ENCODE measurements at places on chromosomes 5 and 9.

DNA sequence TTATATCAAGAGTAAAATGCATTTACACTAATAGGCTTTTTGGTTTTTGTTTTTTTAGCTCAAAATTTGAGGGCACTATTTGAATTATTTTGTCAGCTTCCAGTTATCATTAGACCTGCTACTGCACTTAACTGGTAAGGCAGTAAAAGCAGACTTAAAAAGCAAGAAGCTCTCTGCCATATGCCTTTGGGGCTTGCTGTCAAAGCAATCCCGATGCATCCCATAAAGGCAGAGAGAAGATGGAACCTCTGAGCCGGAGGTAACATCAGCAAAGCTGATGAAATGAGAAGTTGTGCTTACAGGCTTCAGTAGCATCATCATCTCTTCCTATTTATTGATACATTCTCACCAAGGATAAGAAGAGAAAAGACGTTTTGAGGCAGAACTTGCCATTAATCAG is 1414.3 kb upstream of the CDH6 start:
- no peak for DNase-seq

GRCh38 chr9:130444565-130445221 is at the start of gene ASS1:
Gene ASS1 (plus strand): TSS chr9:130444961. CDS start chr9:130452229, 7,268 bp downstream.
- peak; percentile 83 for DNase-seq

DNA sequence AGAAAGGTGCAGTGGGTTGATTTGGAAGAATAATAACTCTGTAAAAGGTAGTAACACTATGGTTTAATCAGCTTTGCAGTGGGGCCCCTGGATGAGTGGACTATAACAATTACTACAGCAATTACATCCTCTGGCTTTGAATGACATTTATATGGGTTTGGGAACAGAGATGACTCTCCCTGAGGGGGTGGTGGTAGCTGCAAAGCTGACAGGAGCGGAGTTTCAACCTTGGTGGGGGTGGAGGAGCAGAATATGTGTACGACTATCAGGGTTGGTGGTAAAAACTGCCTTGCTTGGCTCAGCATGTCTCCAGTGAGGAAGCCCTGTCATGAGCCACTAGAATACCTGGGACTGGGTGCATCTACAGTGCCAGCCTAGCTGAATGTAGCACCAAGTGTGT is 28.3 kb upstream of the NR3C1 start:
- DNase-seq, result no peak

DNA sequence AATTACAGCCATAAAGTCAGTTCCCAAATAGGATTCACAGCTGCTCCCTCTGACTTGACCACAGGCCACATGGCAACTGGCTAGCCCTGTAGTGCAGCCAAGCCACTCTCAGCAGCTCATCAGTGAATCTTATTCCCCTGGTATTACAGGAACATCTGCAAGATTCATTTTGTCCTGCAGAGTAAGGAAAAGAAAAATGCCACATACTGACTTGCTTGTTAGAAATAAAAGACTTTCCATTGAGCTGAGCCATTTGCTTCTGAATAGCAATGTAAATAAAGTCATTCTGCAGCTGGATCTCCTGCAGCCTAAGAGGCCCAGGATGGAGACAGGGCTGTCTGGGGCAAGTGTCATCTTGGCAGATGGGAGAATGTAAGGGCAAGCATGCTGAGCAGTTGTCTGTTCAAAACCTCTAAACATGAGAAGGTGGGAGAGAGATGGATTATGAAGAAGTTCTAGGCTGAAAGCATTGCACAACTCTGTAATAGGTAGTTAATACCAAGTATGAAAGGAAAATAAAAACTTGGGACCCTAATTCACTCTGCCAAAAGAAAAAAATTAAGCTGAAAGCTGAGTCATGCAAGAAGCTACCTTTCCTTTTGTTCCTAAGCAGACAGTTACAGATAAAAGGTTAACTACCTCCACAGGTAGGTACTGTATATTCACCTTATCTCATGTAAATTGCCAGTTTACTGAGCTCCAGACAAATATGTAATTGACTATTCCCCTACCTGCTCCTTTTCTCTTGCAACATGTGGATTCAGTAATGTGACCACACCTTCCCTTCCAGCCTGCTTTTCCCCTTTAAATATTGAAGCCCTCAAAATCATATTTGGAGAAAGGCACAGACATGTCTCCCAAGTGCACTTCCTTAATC is 244.4 kb upstream of the RAI14 start:
- no peak for DNase-seq

DNA sequence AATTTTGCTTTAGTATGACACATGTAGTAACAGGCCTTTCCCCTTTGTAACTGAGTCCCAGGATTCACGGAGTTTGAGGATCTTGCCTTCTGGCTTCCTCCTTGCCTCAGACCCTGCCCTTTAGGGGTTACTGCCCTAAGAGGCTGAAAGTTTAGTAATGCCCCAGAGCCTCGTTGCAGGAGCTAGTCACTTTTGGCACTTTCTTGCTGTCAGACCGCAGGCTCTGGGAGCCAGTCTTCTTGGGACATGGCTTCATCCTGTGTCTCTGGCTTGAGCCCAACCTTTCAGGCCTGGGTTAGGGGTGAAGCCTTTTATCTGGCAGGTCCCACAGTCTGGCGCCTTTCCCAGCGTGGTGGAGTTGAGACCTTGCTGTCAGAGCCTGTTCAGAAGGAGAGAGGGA is 185.6 kb upstream of the DMRT1 start:
- DNase-seq, result no peak

DNA sequence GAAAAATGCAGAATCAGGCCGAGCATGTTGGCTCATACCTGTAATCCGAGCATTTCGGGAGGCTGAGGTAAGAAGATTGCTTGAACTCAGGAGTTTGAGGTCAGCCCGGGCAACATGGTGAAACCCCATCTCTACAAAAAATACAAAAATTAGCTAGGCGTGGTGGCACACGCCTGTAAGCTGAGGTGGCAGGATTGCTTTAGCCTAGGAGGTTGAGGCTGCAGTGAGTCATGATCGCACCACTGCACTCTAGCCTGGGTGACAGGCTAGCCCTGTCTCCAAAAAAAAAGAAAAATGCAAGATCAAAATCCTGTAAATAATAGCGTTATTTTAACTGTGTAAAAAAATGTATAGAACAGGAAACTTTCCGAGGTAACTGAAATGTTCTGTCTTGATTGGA is 39.4 kb downstream of the RNF44 start:
- DNase-seq, result no peak

DNA sequence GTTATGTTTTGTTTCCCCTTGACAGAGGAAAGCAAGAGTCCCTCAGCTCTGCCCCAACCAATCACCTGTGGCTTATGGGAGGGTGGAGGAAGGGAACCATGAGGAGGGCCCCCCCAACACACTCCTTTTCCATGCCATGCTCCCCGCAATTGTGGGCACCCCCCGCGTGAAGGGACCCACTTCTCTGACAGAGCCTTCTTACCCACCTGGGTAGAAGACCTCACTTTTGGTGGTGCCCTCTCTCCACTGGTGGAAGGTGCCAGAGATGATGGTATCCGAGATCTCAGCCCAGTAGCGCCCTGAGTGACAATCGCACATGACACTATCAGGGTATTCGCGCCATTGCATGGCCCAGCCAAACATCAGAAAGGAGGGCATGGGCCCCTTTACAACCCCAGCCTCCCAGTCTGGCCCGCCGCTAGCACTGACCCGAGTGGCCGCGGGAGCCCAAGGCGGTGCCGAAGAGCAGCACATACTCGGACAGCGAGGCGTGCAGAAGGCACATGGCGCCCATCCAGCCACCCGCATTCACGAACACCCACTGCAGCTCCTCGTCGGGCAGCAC is 714 bp downstream of the SIGMAR1 start:
- DNase-seq, result no peak

DNA sequence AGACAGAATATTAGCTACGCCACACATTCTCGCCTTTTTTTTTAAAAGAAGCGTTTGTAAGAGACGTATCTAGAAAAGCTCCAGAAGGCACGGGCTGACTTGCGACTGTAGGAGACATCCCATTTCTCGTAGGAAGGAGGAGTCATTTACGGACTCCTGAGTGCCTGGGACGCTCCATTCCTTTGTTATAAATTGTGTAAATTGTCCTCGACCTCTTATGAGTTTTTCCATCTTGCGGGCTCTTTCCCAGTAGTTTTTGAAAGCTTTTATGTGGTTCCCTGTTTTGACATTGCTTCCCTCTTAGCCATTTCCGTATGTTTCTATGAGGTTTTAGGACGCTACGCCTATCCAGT is 1.0 kb downstream of the RABL6 start:
- no peak for DNase-seq

GRCh38 chr5:96645091-96645490 is 17.1 kb upstream of the CAST start:
- no peak for DNase-seq

GRCh38 chr5:26148569-26149107 is 889.7 kb downstream of the CDH9 start:
- DNase-seq, result no peak

GRCh38 chr9:132201780-132202703 is 40.2 kb downstream of the NTNG2 start:
- DNase-seq, result no peak

- DNase-seq, result no peak
These were observed 442.6 kb downstream of the SEMA5A start for GRCh38 chr5:9103290-9103689.

DNA sequence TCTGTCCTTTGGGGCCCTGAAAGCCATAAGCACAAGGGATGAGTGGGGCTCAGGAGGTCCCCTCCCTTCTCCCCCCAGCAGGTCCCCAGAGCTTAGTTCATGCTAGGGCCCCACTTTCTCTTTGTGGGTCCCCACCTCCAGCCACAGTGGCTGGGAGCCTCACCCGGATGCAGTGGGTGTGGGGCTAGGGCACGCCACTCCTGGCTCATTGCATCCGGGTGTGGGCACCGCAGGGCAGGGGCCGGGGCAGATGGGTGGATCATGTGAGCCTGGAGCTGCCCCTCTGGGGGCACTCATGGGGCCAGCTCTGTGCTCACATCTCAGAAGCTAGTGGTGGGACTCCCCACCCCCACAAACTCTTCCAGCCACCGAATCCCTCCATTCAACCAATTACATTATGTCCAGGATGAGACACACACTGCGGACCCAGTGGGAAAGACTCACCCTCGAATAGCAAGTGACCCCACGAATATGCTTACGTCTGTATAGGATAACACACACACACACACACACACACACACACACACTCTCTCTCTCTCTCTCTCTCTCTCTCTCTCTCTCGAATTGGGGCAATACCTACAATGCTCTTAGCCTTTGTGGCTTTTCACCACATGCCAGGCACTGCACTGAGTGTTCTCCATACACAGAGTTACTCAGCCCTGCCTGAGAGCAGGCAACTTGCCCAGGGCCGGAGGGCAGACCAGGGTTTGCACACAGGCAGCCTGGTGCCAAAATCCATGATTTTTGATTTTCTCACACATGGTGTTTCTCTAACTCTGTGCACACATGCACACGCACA is 16.8 kb upstream of the PHYKPL start:
- no peak for DNase-seq

Data from NCI-H1930 (cell line).